Endothelial cell (in vitro differentiated cells): ENCODE measurements at places on chromosomes 2 and 18.

DNA sequence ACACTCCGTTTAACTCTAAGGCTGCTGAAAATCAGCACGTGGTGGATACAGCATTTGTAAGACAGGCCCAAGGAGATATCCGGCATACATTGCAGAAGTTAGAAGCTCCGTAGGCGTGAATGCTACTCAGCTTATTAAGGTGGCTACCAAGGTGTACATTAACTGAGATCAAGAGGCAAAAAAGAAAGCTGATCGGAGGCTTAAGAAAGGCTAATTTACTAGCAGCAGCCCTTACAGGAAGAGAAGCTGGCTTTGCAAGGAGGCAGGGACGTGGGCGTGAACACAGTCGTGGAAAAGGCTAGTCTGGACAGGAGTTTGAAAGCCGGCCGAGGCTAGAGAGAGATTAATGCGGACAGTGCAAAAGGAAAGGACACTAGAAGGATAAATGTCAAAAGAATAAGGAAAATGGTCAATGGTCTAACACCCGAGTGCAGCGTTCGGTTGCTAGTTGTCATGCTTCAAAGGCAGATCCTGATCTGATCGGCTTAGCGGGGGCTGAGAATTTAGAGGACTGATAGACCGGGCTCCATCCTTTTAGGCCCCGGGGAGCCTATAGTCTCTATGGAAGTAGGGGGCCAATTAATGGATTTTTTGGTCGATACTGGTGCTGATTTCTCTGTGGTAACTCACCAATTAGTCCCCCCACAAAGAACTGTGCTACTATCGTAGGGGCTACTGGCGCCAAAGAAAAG, 45.6 kb upstream of the SELENOI start:
- no peak for DNase-seq

GRCh38 chr2:46657042-46657504, 177.7 kb downstream of the TMEM247 start:
- no peak for DNase-seq

- DNase-seq, result peak; percentile 54
Observed at GRCh38 chr2:240452462-240453256, 17.2 kb downstream of the GPC1 start.

GRCh38 chr18:55227771-55228170, 268.5 kb upstream of the CCDC68 start:
- no peak for DNase-seq

DNA sequence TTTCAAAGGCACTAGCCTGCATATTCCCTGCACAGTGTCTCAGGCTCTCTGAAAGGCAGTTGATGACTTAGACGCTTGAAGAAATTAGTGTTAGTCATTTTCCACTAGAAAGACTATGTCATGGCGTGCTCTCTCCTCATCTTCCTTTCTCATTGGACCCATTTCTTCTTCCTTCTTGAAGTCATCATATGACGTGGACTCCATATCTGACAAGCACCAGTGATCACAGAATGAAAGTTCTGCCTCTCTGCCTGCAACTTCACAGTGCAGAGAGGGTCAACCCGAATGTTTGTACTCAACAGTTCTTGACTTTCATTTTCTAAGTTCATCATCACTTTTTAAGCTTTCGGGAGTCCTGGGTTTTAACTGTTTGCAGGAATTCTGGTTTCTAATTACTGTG, 63.7 kb upstream of the CYRIA start:
- no peak for DNase-seq
